ENCODE measurements at places on chromosomes 2 and 18. TPM values are rescaled to one million over a fixed set of nuclear protein-coding genes. Genes with fewer than 3 reads are reported as not detected.

DNA sequence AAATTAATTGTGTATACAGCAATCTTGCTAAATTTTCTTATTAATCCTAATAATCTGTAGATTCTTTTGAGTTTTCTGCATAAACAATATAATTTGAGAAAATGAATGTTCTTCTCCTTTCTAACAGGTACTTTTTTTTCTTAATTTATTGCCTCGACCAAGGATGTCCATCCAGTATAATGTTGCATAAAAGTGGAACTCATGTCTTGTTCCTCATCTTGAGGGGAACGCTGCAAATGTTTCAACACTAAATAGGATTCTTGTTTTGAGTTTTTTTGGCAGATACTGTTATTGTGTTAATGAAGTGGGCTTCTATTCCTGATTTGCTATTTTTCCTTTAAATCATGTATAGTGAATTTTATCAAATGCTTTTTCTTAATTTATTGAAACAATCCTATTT is 244.4 kb upstream of the REV1 start:
- DNase-seq, result no peak

- no peak for DNase-seq
Measured at GRCh38 chr18:32707586-32707985, 65.2 kb downstream of the KLHL14 start.

GRCh38 chr2:65386989-65387388 is 45.4 kb downstream of the SPRED2 start:
- DNase-seq, result no peak

GRCh38 chr2:233795735-233796171 is 17.6 kb downstream of the MROH2A start:
- DNase-seq, result no peak

DNA sequence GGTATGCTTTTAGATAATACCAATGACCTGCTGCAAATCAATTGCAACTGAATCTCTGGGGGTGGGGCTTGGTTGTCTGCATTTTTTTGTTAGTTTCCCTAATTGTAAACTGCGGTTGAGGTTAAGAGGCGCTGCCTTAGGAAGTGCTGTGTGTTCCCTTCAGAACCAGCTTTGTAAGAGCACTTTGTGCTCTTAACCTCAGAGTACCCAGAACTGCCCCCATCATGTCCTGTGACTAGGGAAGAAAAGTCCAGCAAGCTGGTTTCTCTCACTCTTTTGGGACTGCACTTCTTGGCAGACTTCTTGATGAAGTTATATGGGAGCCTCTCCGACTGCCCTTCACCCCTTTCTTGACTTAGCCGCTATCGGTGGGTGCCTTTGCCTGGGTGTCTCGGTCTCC is 245.5 kb upstream of the CXCR4 start:
- DNase-seq, result no peak

- DNase-seq, result no peak
Measured at GRCh38 chr2:231617059-231617926, 24.6 kb downstream of the TEX44 start.

DNA sequence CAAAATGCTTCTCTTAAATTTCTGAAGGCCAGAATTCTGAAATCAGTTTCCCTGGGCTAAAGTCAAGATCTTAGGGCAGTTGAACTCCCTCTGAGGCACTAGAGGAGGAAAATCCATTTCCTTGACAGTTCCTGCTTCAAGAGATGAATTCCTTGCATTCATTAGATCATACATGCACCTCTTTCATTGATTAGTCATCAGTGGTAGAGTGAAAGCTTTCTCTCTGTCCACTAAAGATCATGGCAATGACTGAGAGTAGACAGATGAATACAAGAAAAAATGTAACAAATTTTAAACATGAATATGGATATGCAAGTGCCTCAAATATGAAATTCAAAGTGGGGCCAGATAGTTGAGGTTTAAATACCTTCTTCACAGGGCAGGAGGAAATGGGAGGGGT is 693.4 kb upstream of the TMEFF2 start:
- no peak for DNase-seq

- no peak for DNase-seq
Measured at GRCh38 chr2:225452677-225453076, 53.2 kb downstream of the NYAP2 start.

- no peak for DNase-seq
Measured at GRCh38 chr18:52715421-52715820, 375.4 kb downstream of the DCC start.

GRCh38 chr2:152005607-152006006 is 93.2 kb downstream of the CACNB4 start:
- DNase-seq, result no peak

GRCh38 chr2:43184339-43184895 is 42.0 kb downstream of the ZFP36L2 start:
- no peak for DNase-seq

The DSG1 gene
- not detected for total RNA-seq

The LBH gene
- total RNA-seq, result 110 TPM

The STON1 gene
- 52.5 TPM for total RNA-seq

The GPR55 gene
- total RNA-seq, result not detected

The AKAIN1 gene
- not detected for total RNA-seq

The ASIC4 gene
- total RNA-seq, result not detected

The OTOS gene
- not detected for total RNA-seq

The DPYSL5 gene
- total RNA-seq, result not detected

The MAP3K19 gene
- not detected for total RNA-seq

The SLC25A52 gene
- total RNA-seq, result not detected
